Amniotic stem cell (primary cell): ENCODE measurements at places on chromosomes 5 and 9.

- no peak for DNase-seq
These were observed 48.5 kb downstream of the SIL1 start for GRCh38 chr5:139149477-139150199.

DNA sequence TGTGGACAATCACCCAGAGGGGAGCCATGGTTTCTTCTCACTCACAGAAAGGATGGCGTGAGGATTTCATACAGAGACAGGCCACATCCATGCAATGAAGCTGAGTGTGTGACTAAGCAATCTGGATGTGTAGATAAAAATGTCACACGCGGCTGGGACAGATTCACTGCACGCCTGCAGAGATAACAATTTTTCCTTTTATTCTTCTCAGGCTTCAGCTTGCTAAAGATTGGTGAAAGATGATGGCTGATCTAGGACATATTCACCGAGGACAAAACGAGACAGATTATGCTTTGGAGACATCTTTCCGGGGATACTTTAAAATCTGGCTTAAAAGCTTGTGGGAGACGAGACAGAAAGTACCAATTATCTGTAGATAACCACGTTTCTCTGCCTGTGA, 313.9 kb upstream of the TRPC7 start:
- DNase-seq, result no peak

DNA sequence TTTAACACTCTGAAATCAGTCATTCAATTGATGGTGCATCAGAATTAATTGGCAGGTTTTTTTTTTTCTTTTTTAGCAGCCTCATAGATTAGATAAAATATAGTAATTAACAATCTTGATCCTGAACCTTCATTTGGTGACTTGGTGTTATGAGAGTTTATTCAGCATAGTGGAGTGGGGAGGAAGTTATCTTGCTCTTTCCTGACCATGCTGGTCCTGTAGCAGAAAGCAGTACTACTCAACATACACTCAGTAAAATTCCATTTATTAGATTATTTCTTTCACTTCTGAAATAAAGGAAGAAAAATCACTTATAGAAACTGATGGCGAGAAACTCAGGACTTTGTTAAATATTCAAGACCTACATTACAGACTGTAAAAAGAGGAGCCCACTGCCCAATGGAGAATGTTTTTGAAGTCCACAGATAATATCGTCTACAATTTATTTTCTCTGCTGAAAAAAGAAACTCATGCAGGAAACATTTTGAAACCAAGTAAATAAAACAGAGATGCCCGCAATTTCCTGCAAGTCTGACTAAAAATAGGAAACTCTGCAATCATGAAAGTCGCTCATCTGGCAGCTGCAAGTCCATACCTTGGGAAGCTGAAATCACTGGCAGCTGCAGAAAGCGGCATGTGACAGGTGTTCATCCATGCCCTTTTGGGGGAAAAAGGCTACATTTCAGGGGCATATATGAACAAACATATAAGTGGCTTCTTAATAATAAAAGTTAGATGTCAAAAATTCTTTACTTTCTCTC, 233.2 kb upstream of the RFX3 start:
- DNase-seq, result no peak

DNA sequence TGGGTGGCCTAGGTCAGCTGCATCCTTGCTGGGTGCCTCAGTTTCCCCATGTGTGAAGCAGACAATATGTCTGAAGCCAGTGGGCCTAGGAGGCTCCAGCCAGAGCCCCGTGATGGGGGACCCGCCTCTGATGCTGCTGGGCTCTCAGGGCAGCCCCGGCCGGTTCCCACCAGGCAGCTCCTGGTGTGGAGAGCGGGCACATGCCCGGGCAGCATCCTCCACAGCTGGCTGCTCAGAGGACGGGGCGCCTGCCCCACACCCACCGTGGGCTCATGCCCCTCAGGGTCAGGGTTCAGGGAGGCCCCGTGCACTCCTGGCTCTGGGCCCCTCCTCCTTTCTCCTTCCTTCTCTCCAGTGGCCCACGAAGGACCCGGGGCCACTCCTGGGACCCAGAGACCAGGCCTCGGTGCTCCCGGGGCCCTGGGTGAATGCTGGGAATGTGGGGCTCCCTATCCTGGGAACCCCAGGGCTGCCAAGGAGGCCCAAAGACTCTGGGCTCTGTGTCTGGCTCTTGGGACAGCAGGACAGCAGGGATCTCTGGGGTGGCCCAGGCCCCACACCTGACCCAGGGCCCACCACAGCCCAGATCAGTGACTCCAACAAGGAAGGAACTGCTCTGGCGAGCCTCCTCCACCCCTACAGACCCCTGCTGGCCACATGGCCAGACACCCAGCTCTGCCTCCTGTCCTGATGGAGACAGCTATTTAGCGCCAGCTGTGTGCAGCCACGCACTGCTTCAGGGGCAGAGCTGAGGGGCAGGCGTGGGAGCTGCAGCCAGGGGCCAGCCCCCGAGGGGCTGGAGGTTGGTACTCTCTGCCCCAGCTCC, 39.5 kb upstream of the EGFL7 start:
- DNase-seq, result no peak

GRCh38 chr5:141343242-141343952, at the start of gene PCDHGA3:
Gene PCDHGA3, plus strand, starts transcription at chr5:141343829. Its CDS starts 205 bp downstream, at chr5:141344034.
- DNase-seq, result no peak
